NCI-H1105 treated with DMSO at 0.1 percent for 48 hours (cell line): ENCODE measurements at places on chromosomes 7 and 10.
A peak's percentile ranks its signal among the peaks of the same experiment; 100 is the strongest.

- peak; percentile 28 for DNase-seq
Measured at GRCh38 chr7:21568762-21569161, 25.9 kb downstream of the DNAH11 start.

GRCh38 chr7:96120445-96121225, 201.3 kb downstream of the SLC25A13 start:
- DNase-seq = peak; percentile 82

- no peak for DNase-seq
Measured at GRCh38 chr10:88196291-88196690, 332.9 kb downstream of the PTEN start.

GRCh38 chr10:23413629-23414089, 25.2 kb upstream of the OTUD1 start:
- no peak for DNase-seq

- no peak for DNase-seq
Measured at GRCh38 chr10:31660300-31660699, 268.3 kb downstream of the ARHGAP12 start.

GRCh38 chr7:121156825-121157224, 168.3 kb downstream of the CPED1 start:
- DNase-seq = no peak

DNA sequence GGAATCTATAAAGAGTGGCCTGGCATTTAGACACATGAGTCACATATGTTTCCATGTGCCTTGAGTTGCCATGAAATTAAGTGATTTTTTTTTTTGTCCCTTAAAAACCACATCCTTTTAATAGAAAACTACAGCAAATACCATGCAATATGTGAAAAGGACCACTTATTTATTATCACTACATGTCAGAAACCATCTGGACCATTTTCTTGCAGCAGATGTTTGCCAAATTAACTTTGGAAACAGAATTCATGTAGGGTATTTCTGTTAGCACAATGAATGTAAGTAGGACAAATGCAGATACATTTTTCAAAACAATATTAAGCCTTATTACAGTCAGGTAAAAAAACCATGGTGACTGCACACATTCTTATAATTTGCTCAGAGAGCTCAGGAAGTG, 230.6 kb downstream of the REEP3 start:
- no peak for DNase-seq

GRCh38 chr7:15561835-15562234, at the start of gene AGMO:
AGMO (minus strand) TSS chr7:15562015.
- DNase-seq = peak; percentile 32

DNA sequence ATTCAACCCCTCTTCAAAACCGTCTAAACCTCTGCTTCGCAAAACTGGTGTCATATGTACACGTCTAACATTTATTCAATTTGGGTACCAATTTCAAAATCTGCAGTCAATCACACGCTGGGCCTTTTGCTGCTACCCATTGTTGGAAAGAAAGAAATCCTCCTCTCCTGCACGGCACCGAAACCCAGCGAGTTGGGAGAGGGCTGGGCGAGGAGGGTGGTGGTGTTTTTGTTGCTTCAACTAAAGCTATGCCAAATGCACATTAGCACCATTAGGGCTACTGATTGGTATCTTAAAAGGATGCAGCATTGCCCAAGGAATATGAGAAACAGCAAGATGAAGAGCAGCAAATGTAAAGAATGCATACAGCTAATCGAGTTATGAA, 7.8 kb downstream of the EBF3 start:
- DNase-seq = no peak

DNA sequence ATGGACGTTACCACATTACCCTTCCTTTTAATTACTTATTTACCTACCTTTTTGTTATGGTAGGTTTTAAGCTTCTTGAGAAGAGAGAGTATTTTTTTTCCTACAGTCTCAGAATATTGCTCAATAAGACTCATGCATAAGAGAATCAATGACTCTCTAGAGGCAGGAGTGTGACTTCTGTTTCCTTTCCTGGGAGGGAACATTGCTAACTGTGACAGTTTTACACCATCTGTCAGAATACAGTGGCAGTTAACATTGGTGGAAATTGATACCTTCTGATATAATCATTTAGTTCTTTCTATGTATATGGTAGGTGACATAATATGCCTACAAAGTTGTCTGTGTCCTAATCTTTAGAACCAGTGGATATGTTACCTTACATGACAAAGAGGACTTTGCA, 348.7 kb upstream of the POT1 start:
- DNase-seq = no peak

GRCh38 chr10:44280226-44281014, 104.5 kb downstream of the CXCL12 start:
- DNase-seq = no peak
